ENCODE measurements at places on chromosomes 6 and 20.

DNA sequence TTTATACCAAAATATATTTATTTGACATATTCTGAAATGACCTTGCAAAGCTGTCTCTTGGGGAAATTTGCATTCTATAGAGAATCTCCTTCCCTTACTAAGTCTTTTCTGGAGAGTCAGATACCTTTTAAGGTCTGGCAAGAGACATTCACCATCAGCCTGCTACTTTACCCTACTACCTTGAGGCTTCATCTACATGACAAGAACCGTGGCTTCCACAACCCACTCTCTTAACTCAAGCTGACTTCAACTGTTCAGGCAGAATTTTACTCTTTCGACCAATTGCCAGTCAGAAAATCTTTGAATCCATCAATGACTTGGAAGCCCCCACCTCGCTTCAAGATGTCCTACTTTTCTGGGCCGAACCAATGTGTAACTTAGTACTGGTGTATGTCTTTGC is 314.2 kb downstream of the LAMA2 start:
- DNase-seq = no peak

DNA sequence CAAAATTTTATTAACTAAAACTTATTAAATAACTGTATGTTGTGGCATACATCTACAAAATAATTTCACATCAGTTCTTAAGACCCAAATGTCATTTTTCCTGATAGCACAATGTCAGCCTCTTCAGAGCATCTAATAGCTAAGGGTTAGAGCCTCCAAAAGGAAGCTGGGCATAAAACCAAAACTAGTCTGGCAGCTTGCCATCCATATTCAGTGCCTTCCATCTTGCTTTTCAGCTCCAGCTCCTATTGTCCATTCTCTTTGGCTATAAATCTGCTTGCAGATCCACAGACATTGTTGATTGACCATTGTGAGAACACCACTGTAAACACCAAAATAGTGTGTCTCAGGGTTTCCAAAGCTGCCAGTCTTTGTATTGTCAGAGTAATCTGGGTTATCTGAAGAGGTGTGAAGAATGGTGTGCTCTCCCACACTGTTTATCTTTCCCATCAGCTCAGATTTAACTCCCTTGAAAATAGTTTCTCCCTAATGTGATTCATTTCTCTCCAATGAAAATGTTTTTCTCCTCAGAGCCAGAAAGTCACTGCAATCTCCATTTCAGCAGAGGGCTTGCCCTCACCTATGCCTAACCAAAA is 154.8 kb upstream of the KCNQ5 start:
- peak; percentile 91 for DNase-seq

DNA sequence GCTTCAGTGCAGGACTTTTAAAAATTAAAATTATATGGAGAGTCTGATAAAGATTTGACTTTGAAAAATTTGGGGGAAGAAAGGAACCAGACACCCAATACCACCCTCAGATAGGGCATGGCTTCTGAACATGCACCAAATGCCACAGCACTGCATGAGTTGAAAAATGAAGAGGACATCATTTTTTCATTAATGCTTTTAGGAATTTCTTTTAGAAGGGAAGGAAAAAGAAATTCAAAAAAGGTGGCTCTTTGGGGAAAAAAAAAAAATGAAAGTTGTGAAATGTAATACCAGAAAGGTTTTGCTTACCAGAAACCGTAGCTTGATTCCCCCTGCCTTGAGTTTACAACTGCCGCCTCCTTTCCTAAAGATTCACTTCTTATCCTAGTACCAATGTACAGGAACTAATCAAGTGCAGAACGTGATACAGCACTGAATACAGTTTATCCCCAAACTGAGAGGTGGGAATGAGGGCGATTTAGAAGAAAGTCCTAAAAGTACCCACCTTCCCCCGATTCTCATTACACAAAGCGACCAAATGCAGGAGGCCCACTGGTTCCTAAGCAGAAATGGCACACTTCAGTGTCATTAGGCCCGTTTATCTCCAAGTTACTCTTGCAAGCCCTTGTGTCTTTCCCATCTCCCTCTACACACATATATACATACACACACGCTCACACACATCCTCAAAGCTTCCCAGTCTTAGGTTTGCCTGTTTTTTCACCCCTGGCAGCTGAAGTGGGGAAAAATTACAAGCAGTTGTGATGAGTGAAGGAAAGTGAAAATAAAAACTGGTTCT is 2.8 kb downstream of the PPP1R10 start:
- no peak for DNase-seq

- DNase-seq = no peak
Observed at GRCh38 chr6:32255199-32256153, 31.6 kb upstream of the NOTCH4 start.

DNA sequence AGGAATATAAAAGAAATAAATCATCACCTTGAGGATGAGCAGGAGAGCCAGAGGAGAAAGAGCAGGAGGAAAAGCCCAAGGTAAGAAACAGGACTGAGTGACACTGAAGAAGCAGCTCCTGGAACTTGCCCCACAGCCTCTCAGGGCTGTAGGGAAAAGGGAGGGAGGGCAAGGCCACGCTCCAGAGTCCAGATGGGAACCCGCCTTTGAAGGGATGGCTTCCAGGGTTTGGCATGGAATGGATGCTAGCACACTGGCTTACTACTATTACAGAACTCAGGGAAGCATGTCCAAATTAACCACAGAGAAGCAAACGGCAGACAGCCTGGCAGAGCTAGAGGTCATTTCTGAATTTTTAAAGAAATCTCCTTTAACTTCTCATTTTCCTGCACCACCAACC is 26.8 kb downstream of the RALGAPA2 start:
- DNase-seq = no peak

DNA sequence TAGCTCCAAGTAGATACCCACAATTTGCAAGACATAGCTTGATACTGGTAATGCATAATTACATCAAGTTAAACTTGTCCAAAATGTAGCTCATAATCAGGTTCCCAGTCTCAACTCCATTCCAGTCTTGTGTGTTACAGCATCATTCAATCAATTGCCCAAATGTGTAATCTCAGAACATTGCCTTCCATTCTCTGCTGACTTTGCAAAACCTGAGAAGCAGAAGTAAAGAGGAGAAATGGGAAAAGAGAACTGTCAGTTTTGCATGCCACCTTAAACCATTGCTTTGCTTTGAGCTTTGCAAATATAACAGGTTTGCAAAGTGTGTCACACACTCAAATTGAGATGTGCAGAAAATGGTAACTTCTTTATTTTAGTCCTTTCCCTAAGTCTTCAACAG is 40.3 kb upstream of the CNKSR3 start:
- DNase-seq = no peak

GRCh38 chr6:167892835-167893815 is 66.4 kb downstream of the AFDN start:
- DNase-seq = no peak

DNA sequence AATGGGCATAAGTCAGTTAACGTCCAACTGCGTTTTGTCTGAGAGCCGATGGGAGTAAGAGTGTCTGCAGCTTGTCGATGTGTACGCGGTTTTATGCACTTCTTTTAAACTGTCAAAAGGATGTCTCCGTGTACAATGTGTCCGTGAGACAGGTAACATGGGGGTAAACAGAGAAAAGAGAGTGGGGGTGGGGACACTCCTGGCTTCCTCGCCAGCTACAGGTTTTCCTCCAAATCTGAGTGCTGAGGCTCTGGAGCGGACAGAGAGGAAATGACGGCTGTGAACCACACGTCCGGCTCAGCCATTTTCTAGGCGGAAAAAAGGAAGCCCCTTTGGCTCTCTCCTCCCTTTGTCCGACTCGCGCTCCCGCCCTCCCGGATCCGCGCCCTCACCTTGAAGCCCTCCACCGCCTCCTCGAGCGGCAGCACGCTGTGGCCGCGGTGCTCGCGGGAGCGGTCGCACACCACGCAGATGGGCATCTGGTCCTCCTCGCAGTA is 916 bp downstream of the TRIM27 start:
- peak; percentile 53 for DNase-seq

GRCh38 chr20:988272-988671 is 13.8 kb downstream of the RSPO4 start:
- no peak for DNase-seq

DNA sequence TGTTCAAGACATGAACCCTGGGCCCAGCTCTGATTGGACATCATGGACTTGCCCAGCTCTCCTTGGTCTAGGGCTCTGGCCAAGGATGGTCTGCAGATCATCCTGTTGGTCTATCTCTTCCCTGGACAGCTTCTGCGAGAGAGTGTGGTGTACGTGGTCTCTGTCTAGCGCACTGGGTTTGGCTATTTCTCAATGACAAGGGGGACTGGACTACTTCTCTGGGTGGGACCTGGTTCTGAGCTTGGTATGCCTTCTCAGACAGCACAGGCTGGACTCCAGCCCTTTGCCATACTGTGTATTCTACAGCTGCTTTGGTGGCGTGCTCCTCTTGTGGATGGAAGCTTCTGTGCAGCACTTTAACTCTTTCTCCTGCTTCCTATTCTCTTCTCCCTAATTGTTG is 8.5 kb upstream of the RAET1E start:
- DNase-seq = no peak

- no peak for DNase-seq
Observed at GRCh38 chr20:57707849-57708693, 1.7 kb downstream of the PMEPA1 start.

- DNase-seq = no peak
Observed at GRCh38 chr20:7984192-7984591, 35.4 kb downstream of the TMX4 start.

- no peak for DNase-seq
Observed at GRCh38 chr6:105981888-105982358, 104.2 kb upstream of the PRDM1 start.

- DNase-seq = no peak
Observed at GRCh38 chr20:51373713-51374455, 168.6 kb downstream of the NFATC2 start.

GRCh38 chr6:157240059-157240959 is 83.0 kb downstream of the TMEM242 start:
- DNase-seq = peak; percentile 83

- no peak for DNase-seq
Observed at GRCh38 chr20:62400021-62400420, 7.1 kb downstream of the CABLES2 start.

GRCh38 chr20:62728028-62728780 is 19.6 kb downstream of the NTSR1 start:
- DNase-seq = no peak

GRCh38 chr6:140041571-140042332 is 667.3 kb upstream of the CITED2 start:
- no peak for DNase-seq

DNA sequence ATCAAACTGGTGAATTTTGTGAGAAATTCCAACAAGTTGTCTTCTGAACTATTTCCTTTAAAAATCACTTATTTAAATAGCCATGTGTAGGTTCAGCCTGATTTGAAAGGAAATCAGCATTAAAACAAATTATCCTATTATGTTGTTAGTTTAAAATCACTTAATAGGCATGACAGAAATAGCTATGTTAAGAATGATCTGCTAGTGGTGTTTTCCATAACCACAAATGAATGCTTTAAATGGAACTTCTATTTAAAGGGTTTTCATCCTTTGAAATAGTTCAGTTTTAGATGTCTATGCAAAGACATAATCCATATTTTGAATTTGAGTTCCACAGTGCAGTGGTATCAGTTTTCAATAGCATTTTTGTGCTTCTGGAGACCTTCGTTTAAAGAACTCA is 120.1 kb downstream of the PLEKHG1 start:
- DNase-seq = no peak

- no peak for DNase-seq
Observed at GRCh38 chr20:59326188-59326587, 25.8 kb downstream of the EDN3 start.
